ENCODE measurements at places on chromosomes 4 and X. TPM values are rescaled to one million over a fixed set of nuclear protein-coding genes. Genes with fewer than 3 reads are reported as not detected.

DNA sequence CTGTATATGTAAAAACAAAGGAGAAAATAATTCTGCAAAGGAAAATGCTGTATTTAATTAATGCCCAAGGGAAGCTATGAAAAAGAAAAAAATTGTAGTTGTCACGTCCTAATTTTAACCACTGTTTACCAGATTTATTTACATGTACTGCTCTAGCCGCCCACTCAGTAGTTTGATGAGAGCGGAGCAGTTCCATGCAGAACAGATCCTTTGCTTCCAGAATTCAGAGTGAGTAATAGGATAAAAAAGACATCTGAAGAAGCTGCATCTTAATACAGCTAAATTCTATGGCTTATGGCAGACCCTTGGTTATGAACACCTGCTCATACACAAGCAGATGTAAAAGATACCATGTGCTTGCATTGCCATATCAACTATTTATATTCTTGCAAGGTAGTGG, 287.0 kb downstream of the GASK1B start:
- DNase-seq: no peak

GRCh38 chr4:16157609-16158503, 68.4 kb downstream of the TAPT1 start:
- DNase-seq: no peak

The C1QTNF7 gene
- polyA plus RNA-seq: 1.7 TPM

The CSN1S1 gene
- 0.45 TPM for polyA plus RNA-seq

DNA sequence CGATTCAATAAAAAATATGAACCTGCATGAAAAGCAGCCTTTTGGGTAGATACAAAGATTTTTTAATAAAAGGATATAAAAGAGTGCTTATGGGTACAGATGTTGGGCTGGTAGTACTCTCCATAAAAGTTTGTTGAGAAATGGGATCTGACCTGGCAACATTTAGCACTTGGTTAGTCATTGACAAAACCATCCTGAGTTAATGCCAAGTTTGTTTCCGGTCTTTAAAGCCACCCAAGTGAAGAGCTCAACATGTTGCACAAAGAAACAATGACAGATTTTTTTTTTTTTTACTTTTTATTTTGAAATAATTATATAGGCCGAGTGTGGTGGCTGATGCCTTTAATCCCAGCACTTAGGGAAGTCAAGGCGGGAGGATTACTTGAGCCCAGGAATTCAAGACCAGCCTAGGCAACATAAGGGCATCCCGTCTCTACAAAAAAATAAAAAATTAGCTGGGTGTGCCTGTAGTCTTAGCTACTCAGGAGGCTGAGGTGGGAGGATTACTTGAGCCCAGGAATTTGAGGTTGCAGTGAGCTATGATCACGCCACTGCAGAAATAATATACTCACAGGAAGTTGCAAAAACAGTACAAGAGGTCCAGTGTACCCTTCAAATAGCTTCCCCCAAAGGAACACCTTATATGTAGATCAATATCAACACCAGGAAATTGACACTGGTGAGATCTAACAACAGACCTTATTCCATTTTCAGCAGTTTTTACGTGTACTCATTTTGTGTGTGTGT, 16.6 kb downstream of the CHST7 start:
- DNase-seq: no peak

- peak; percentile 2 for DNase-seq
These were observed 12.2 kb upstream of the TMEM128 start for GRCh38 chr4:4260185-4260751.

DNA sequence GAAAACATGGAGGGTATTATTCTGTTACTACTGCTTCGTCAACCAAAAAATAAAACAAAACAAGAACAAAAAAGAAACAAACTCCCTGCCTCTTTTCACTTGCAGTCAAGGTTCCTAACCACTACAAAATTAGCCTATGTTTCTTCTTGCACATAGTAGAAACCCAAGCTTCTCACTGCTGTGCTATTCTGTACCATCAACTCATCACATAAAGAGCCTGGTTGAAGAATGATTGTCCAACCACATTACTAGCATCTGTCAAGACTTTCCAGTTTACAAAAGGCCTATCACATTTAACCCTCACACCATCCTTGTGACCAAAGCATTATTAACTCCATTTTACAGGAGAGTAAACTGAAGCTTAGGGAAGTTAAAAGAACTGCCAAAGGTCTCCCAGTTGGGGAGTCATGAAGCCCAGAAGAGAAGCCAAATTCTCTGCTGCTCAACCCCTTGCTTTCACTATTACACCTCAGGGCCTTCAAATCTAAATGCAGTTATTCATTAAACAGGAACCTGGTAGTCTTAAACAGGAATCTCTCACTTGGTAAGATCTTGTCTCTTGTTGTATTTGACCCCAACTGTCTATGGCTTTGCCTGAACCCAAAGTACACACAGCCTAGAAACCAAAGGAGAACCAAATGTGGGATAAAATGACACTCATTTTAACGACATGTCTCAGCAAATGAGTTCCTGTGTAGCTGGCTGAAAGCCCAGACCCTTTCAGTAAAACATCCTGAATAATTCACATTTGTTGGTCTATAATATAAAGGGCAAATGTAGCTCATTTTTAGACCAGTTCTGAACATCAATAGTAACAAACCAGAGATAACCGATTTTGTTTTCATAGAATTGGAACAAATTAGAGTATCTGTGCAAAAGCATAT, 8.6 kb downstream of the F9 start:
- no peak for DNase-seq

The RAB40A gene
- 5.3 TPM for polyA plus RNA-seq

- DNase-seq: no peak
These were observed 435.5 kb downstream of the NKX6-1 start for GRCh38 chr4:84063619-84064018.

- DNase-seq: no peak
These were observed 16.5 kb downstream of the TBC1D14 start for GRCh38 chr4:6926081-6926480.

Data from testis (tissue), 5 donors.